ENCODE measurements at places on chromosomes 5 and 9. TPM values are rescaled to one million over a fixed set of nuclear protein-coding genes. Genes with fewer than 3 reads are reported as not detected.

IFNB1 gene
- total RNA-seq, result not detected

CCDC192 gene
- total RNA-seq, result not detected

ST6GALNAC6 gene
- 50.1 TPM for total RNA-seq

SOHLH1 gene
- not detected for total RNA-seq

UBLCP1 gene
- 14.7 TPM for total RNA-seq

ANKRD55 gene
- total RNA-seq, result not detected

PCDHGA5 gene
- total RNA-seq, result 2.7 TPM

SYK gene
- total RNA-seq, result not detected

FOXD4L4 gene
- 0.26 TPM for total RNA-seq

SLC6A3 gene
- not detected for total RNA-seq

HTR4 gene
- total RNA-seq, result 5.7 TPM

PCDHGB2 gene
- 5.9 TPM for total RNA-seq

C7 gene
- 15.2 TPM for total RNA-seq

LHFPL2 gene
- 90.5 TPM for total RNA-seq

OR13C2 gene
- not detected for total RNA-seq

NPR2 gene
- 34.6 TPM for total RNA-seq

NFIB gene
- 82.2 TPM for total RNA-seq

TCERG1 gene
- total RNA-seq, result 24.4 TPM

SLC22A4 gene
- total RNA-seq, result 1.7 TPM

MARCHF6 gene
- total RNA-seq, result 66.5 TPM

Data from aortic smooth muscle cell (primary cell).